Karpas-422 (cell line): ENCODE measurements at places on chromosomes 13 and 19.

GRCh38 chr13:31096654-31097302 lies 64.9 kb downstream of the HSPH1 start:
- no peak for DNase-seq

GRCh38 chr19:58568453-58569130 lies 4.5 kb downstream of the MZF1 start:
- DNase-seq: no peak

- no peak for DNase-seq
These were observed 389.2 kb downstream of the NDFIP2 start for GRCh38 chr13:79870123-79870522.

GRCh38 chr19:14770136-14770535 lies 8.2 kb downstream of the ADGRE2 start:
- DNase-seq: no peak

- no peak for DNase-seq
These were observed 41.5 kb upstream of the TSHZ3 start for GRCh38 chr19:31390711-31391110.
